Left kidney (tissue), 8 donors: ENCODE measurements at places on chromosomes 7 and 10. TPM values are rescaled to one million over a fixed set of nuclear protein-coding genes. Genes with fewer than 3 reads are reported as not detected.

GRCh38 chr10:43953672-43954071 lies 305.0 kb upstream of the ZNF32 start:
- no peak for DNase-seq

DNA sequence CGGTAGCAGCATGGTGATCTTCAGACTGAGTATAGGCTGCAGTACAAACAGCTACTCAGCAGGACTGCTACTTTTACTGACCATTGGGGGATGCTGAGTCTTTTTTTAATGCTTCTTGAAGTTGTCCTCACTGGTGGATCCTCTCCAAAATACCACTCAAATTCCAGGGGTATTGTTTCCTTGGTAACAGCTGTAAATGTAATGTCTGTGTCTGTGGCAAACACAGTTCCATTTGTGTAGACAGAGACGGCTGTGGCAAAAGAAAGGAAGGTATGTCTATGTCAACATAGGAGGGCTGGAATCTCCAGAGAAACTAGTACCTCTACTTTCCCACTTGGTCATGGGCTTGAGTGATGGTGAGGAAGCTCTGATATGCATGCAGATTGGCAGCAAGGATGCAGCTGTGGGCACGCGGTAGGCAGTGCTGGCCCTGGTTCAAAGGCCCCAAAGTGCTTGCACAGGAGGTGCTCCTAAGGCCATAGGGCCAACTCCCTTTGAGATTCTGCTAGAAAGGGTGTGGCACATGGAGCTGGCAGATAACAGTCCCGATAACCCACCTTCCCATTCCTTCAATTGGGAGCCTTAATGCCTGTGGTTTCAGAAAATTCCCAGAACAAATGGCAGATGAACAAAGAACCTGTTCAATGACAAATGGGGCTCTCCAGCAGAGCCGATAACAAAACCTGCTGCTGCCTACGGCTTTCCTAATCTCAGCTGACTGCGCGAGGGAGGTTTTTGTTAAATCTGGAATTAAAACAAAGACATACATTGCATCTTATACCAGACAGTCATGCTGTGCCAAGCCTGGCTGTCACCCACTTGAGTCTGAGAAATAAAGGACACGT lies 43.0 kb downstream of the PKD1L1 start:
- no peak for DNase-seq

- no peak for DNase-seq
Measured at GRCh38 chr10:63527401-63527800, 6.2 kb downstream of the REEP3 start.

- no peak for DNase-seq
Measured at GRCh38 chr10:119084896-119085295, 4.3 kb upstream of the EIF3A start.

DNA sequence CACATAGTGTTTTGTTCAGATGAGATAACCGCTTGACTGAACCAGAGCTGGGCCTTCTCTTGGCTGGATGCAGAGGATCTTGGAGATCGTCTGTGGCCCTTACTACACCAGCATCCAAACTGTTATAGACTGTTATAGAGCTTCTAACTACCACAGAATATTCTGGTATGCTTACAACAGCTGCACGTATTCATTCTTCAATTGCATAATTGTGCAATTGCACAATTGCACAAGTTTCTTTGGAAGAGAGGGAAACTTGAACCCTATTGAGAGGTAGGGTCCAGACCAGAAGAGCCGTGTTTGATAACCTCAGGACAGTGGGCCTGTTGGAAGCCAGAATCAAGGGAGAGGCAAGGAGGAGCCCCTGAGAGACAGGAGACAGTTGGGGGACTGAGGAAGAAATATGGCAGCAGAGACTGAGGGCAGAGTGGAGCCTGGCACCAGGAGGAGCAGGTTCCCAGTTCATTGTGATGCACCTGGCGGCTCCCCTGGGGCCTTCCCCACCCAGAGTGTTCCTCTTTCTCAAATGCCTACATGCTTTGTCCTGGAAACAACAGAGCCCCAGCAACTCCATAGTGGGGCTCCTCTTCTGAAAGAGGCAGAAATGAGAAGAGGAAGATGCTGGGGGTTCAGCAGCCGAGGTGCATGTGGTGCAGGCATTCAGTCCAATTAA lies 64.1 kb downstream of the PTPRZ1 start:
- no peak for DNase-seq

GRCh38 chr10:113732160-113732881 lies 19.2 kb upstream of the PLEKHS1 start:
- no peak for DNase-seq

GRCh38 chr10:75034131-75034512 lies 77.3 kb upstream of the SAMD8 start:
- no peak for DNase-seq

DNA sequence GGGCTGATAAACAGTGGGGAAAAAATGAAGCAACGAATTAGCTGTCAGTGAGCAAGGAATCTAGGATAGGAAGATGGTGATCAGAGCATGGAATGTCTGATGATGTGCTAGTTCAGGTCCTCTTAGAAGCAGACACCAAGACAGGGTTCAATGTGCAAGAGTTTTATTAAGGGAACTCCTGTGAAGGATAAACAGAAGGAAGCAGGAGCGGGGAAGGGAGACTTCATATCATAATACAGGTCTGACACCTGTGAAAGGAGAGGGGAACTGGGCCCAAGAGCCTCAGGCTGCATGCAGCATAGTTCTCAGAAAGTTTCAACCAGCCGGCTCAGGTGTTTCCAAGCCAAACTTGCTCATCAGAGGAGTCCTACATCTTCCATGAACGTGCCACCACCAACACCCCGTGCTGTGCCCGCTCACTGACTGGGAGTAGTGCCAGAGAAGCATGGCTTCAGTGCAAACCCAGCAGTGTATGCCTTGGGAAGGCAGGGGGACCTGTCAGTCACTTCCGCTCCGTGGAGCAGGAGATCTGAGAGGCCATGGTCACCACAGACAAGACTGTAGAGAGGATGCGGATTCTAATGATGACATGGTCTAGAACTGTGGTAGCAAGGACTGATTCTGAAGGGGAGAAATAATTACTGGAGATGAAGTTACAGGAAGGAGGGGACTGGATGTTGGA lies 45.8 kb downstream of the ZNF800 start:
- no peak for DNase-seq

DNA sequence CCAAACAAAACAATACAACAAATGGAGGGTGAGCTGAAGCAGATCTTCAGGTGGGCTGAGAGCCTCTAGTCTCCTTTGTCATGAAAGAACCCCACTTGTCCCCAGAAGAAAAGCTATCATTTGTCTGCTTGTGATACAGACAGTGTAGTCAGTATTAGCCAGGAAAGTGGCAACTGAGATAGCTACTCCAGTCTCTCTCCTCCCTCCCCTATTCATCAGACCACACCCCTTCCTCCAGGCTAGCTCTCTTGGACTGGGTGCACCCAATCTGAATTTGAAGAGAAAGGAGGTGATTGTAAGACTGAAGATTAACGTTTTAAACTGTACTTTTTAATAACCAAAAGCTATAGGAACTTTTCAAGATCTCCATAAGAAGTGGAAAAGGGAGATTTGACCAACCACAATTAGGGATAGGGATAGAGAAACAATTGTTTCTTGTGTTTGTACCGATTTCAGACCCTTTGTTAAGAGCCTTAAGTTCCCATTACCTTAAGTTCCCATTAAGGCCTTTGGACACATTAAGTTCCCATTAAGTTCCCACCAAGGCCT lies 14.1 kb downstream of the BMPR1A start:
- no peak for DNase-seq

- no peak for DNase-seq
Measured at GRCh38 chr10:5259952-5260578, 63.4 kb downstream of the AKR1C4 start.

DNA sequence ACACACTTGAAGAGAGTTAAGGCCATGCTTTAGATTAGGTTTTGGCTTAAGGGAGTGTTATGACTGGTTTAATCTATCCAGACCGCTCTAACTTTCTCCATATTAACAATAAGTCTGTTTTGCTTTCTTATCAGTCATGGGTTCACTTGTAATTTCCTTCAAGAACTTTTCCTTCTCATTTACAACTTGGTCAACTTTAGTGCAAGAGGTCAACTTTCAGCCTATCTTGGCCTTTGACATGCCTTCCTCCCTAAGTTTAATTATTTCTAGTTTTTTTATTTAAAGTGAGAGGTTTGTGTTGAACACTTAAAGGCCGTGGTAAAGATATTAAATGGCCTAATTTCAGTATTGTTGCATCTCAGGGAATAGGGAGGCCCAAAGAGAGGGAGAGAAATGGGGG lies 75.6 kb downstream of the MKLN1 start:
- DNase-seq: no peak

GRCh38 chr7:95493247-95493646 lies 7.5 kb downstream of the ASB4 start:
- no peak for DNase-seq

DNA sequence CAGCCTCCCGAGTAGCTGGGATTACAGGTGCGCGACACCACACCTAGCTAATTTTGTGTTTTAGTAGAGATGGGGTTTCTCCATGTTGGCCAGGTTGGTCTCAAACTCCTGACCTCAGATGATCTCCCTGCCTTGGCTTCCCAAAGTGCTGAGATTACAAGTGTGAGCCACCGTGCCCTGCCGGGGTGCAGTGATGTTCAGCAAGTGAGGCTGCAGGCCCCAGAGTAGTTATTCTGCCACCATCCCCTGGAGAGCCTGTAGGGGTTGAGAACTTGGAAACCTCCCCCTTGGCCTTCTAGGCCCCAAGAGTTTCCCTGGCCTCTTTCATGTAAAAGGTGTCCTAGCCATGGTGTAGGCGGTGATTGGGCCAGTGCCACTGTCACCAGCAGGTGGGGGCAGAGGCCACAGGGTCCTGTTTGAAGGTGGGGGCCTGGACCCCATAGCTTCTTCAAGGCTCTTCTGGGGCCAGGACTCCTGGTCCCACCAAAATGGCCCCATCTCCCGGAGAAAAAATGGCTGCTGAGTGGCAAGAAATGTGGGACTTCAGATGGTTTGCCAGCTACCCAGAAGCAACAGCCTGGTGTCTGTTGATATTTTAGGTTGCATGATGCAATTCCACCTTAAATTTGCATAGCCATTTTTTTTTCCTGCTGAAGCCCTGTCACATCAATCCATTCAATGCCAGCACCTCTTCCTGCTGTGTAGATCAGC lies 25.5 kb upstream of the INMT start:
- no peak for DNase-seq

DNA sequence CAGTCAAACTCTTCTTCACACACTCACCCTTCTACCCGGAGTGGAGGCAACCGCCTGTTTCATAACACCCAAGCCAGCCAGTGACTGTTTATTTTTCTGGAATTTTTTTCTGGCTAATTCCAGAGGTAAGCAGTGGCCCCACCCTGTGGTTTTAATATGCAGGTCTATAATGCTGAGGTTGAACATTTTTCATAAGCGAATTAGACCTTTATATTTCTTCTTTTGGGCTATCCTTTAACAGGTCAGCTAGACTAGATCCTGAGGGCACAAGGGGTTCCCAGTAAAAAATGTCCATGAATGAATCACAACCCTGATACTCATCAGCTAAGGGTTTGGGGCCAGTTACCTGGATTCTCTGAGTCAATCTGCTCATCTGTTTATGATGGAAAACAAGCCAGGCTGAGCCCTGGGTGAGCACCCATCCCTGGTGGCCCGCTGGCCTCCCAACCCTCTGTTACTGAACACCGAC lies 76.2 kb downstream of the GRB10 start:
- no peak for DNase-seq

DNA sequence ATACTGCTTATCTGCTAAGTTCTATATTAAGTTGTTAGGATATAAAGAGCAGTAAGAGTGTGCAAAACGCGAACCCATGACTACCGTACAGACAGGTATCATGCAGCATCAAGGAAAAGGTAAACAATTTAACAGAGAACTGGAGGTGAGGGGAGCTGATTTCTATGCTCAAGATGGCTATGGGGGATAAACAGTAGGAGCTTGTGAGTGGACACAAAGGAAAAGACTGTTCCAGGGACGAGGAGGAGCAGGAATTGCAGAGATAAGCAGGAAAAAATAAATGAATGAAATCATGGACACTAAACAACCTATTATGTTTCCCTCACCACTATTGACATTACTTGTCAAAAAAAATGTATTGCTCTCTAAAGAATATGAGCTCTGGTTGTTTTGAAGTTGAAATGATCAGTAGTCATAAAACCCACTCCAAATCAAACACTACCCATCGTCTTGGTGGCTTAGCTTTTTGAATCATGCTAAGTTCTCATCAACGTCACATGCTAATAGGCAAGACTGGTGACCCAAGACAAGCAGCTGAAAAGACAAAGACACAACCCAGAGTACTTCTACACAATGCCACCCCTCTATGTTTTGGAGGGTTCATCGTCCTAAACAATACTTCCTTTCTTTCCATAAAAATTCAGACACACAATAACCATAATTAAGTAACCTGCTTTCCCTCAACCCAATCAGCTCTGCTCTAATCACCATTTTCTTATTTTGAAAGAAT lies 102.7 kb downstream of the NRP1 start:
- DNase-seq: no peak

DNA sequence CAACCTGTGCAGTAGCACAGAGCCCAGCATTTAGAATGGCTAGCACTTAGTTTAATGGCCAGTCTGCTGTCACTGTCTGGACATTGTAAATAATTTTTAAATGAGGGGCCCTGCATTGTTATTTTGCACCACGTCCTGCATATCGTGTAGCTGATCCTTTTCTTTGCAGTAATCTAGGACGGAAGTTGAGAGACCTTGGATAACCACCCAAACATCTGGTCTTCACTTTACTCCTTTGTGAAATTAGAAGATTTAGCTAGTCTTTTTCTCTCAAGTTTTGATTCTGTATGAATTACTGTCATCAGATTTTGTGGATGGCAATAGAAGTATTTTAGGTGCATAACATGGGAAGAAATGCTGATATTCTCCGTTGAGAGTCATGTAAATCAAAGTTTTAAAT lies 1.9 kb downstream of the MIOS start:
- DNase-seq: no peak

- no peak for DNase-seq
Measured at GRCh38 chr7:118350260-118350659, 125.8 kb downstream of the ANKRD7 start.

DNA sequence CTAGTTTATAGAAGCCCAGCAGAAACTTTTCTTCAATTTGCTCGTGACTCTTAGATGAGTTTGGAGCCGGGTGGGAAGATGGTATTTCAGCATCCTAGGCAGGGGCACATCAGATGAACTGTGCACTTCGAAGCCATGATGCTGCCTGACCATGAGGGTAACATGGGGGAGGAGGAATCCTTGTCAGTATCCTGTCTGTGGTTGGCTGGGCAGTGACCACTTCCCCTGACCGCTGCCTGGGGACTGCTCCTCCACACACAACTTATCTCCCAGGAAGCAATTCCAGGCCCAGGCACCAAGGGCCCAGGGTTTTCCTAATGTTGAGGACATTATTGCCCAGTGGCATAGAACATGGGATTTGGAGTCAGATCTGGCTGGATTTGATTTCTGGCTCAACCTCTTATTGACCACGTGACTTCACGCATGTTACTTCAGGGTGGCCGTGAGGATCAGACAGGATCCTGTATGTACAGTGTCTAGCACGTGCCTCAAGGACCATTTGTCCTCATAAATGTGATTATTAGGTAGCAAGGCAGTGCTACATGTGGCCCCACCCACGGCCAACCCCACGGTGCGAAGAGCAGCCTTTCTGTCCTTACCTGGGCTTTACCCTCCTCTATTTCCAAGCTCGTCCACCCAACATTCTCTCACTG lies 65.2 kb downstream of the PTPRE start:
- DNase-seq: no peak

The ADRB1 gene
- 0.12 TPM for polyA plus RNA-seq

The SH2D4B gene
- 0.15 TPM for polyA plus RNA-seq

The FAM204A gene
- 88.1 TPM for polyA plus RNA-seq

The TMEM196 gene
- polyA plus RNA-seq: not detected

The PYROXD2 gene
- polyA plus RNA-seq: 22.3 TPM

The ACBD7 gene
- 8.9 TPM for polyA plus RNA-seq

The NAT16 gene
- polyA plus RNA-seq: not detected

The POT1 gene
- 50.4 TPM for polyA plus RNA-seq

The ACSM6 gene
- 0.86 TPM for polyA plus RNA-seq

The CFAP70 gene
- 26.6 TPM for polyA plus RNA-seq
